ENCODE measurements at places on chromosomes 7 and 10.

DNA sequence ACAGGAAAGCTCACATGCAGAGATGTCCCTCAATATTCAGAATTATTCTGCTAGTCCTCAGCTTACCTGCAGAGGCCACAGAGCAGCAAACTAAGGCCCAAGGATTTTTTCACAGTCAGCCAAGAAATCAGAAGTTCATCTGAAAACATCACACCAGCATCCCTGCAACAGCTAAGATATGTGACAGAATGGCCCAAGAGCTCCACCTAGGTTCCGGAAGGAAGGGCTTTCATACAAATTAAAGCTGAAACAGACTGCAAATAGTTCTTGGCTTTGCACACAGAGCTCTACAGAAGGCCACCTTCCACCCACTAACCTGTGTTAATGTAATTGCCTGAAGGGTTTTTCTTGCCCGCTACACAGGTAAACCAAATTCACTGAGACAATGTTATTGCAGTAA lies 438.8 kb upstream of the C7orf33 start:
- no peak for DNase-seq

DNA sequence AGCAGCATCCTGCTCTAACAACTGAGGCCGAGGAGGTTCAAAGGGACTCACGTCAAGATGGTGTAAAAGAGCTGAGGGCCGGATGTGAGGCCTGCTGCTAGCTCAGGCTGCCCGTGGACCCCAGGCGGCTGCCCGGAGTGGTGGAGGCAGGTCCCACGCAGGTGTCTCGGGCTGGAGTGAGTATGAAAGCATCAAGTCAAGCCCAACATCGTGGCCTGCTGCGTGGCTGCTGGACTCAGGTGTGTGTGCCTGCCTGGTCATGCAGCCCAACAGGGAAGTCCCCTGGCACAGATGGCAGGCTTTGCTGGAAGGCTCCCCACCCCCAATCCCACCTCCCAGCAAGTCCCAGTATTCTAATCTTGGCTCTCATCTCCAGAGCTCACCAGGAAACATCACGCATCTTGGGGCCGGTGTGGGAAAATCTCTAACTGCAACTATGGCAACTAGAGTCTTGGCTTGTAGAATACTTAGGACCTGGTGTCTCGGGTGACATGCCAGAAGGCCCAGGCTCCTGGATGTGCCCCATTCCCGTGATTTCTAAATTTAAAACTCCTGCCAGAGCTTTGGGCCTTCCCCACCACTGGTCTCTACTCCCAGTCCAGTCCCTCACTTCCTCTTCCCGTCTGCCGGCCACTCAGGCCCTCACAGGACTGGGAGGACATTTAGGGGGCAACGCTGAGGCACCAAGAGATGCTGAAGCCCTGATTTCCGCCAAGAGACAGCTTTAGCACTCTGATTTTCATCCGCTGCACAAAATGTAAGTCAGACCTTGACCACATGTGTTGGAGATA lies 85.9 kb downstream of the PRKAG2 start:
- no peak for DNase-seq

GRCh38 chr7:22996470-22996869 lies 17.5 kb downstream of the HYCC1 start:
- no peak for DNase-seq

- no peak for DNase-seq
Observed at GRCh38 chr10:94225589-94225988, 137.2 kb downstream of the NOC3L start.

- DNase-seq, result no peak
Observed at GRCh38 chr7:101870361-101871062, 53.1 kb downstream of the CUX1 start.

All from stimulated activated CD4-positive, alpha-beta T cell treated with anti-CD3 and anti-CD28 coated beads, Interleukin-15, amount 100 ng/mL, for 1 hour (primary cell).